ENCODE measurements at places on chromosomes 2 and 18.

GRCh38 chr2:113930448-113930847, 40.6 kb downstream of the ACTR3 start:
- no peak for DNase-seq

DNA sequence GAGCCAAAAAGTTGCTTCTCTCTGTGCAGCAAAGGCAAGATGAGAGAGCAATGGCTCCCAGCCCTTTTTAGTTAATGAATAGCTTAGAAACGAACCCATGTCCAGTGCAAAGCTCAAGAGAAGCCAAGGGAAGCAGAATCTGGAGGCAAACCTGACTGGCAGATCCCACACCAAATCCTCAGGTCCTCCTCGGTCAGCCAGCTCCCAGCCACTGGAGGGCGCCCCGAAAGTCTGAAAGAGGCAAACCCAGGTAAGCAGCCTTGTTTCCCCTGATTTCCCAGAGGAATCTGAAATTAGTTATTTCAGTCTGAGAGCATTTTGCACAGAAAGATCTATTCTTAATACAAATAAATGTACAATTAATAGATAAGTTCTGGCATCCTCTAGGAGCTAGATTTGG, 71.3 kb upstream of the PID1 start:
- peak; percentile 12 for DNase-seq

GRCh38 chr2:54722641-54723040, 821 bp upstream of the EML6 start:
- DNase-seq = peak; percentile 66

- no peak for DNase-seq
Measured at GRCh38 chr2:226631671-226632070, 167.9 kb downstream of the IRS1 start.

GRCh38 chr2:42868874-42869273, 76.5 kb upstream of the HAAO start:
- DNase-seq = no peak

DNA sequence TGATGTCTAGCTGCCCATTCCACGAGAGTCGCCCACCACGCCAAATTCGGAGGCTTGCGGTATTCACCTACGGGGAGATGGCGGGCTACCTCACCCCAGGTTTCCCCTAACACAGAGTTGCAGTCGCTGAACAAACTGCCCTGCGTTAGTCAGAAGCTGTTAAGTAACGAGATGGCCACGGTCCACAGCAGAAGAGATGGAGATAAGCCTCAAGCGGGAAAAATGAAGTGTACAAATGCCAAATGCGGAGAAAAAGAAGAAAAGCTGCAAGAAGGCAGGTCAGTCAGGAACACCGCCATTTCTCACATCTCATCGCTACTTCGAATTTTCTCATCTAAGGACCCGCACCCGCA, 425 bp downstream of the ASB3 start:
- peak; percentile 42 for DNase-seq

GRCh38 chr2:173159791-173160463, 84.3 kb downstream of the MAP3K20 start:
- peak; percentile 91 for DNase-seq

DNA sequence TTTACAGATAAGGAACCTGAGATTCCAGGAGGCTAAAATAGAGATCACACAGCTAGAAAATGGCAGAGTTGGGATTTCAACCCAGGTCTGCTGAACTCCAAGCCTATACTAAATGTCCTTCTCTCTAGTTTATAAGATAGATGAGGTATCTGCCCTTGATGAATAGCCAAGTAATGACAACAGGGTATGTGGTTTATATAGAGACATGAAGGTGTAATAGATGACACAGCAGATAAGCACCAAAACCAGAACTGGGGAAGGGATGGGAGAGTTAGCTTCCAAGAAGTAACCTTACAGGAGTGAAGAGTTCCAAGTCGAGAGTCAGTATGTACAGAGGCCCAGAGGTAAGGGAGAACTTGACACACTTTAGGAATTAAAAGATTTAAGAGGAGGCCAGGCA, 104.7 kb upstream of the UBXN4 start:
- DNase-seq = no peak

DNA sequence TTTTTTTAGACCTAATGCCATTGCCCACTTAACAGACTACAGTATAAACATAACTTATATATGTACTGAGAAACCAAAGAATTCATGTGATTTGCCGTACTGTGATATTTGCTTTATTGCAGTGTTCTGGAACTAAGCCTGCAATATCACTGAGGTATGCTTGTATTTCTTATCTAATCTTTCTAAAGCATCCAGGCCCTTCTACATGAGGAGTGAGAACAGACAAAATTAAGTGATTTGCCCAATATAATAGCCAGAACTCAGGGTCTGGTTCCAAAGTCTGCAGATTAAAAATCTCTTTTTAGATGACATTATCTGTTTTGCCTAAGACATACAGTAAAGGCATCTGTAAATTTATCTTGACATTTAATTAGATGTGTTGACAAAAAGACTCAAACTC, 41.9 kb downstream of the BMPR2 start:
- DNase-seq = no peak

- DNase-seq = peak; percentile 74
Measured at GRCh38 chr2:119888680-119889079, 124.2 kb upstream of the EPB41L5 start.

- peak; percentile 85 for DNase-seq
Measured at GRCh38 chr2:30368258-30368657, 78.8 kb upstream of the LCLAT1 start.

DNA sequence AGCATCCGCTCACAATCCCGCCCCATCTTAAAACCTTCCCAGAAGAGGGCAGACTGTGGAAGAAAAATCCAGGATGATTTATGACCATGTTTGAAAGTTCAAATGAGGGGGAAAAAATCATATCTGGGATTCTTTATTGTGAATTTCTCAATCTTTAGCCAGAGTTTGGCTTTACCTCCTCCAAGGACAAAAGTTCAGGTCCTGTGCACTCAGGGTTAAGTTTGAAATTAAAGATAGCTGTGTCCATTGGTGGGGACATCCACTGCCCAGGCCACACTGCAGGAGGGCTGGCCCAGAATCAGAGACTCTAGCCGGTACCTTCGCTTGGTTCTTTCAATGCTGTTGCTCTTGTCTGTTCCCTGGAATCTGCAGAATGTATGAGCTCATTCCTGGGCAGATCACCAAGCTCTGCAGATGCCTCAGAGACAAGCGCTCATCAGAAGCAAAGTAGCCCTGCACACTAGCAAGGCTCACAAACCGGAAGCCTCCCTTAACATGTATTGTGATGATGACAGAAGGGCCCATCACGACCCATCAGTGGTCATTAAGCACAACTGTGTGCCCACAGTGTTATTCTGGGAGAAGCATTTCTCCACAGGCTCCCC, 375.3 kb upstream of the KLHL29 start:
- peak; percentile 30 for DNase-seq

DNA sequence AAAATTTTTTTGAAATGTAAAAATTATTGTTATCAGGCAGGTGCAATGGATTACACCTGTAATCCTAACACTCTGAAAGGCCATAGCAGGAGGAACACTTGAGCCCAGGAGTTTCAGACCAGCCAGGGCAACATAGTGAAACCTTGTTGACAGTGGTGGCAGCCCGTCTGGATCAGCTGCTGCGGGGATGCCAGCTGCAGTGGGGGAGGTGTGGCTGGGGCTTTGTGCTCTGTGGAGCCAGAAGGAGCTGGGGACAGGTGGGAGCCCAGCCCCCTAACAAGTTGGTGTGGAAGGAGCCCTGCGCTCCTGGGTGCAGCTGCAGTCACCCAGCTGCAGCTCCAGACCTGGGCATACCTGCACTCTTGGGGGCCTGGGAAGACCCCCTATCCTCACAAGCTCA, 182.4 kb upstream of the MC4R start:
- no peak for DNase-seq

- no peak for DNase-seq
Measured at GRCh38 chr2:218925434-218925833, 34.0 kb upstream of the CDK5R2 start.

- DNase-seq = peak; percentile 5
Measured at GRCh38 chr2:143607231-143608062, 478.2 kb downstream of the ARHGAP15 start.

GRCh38 chr2:32068-32467, 14.2 kb downstream of the FAM110C start:
- DNase-seq = no peak

DNA sequence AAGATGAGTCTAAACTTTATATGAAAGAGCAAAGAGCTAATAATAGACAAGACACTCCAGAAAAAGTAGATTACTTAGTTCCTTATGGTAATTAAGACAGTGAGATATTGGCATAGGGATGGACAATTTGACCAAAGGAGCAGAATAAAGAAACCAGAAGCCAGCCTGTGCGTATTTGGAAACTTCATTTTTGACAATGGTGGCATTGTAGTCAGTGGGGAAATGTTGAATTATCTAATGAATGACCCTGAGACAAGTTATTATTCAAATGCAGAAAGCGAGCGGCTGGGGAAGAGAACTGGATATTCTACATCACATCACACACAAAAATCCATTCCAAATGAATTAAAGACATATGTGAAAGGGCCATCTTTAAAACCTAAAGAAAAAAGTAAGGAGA, 144.3 kb downstream of the DTNB start:
- DNase-seq = no peak

- DNase-seq = no peak
Measured at GRCh38 chr2:47508641-47509040, 105.7 kb downstream of the MSH2 start.

DNA sequence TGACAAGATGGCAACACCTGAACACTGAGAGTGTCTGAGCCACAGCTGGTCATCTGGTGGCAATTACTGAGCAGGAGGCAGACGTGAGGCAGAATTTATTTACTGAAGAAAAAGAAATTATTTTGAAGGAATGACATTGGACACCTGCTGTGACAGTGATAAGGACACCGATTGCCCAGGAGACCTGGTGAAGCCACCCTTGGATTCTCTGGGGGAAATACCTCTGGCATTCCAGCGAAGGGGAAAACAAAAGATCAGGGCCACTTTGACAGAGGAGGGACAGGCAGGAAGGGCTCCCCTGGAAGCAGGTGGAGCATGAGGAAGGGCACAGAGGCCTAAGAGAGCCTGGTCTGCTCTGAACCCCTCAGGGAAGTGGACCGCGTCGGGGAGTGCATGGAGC, 85.4 kb upstream of the ALPP start:
- no peak for DNase-seq

GRCh38 chr2:39107156-39107555, 13.7 kb downstream of the SOS1 start:
- peak; percentile 37 for DNase-seq

GRCh38 chr2:126776255-126776654, 120.3 kb downstream of the GYPC start:
- no peak for DNase-seq

- peak; percentile 9 for DNase-seq
Measured at GRCh38 chr2:63424329-63425078, 163.8 kb downstream of the WDPCP start.

GRCh38 chr2:129253461-129253812, 726.0 kb upstream of the RAB6C start:
- no peak for DNase-seq

GRCh38 chr2:12046641-12047040, 300.2 kb downstream of the LPIN1 start:
- peak; percentile 86 for DNase-seq

GRCh38 chr2:14081521-14081920, 551.0 kb upstream of the LRATD1 start:
- DNase-seq = no peak

DNA sequence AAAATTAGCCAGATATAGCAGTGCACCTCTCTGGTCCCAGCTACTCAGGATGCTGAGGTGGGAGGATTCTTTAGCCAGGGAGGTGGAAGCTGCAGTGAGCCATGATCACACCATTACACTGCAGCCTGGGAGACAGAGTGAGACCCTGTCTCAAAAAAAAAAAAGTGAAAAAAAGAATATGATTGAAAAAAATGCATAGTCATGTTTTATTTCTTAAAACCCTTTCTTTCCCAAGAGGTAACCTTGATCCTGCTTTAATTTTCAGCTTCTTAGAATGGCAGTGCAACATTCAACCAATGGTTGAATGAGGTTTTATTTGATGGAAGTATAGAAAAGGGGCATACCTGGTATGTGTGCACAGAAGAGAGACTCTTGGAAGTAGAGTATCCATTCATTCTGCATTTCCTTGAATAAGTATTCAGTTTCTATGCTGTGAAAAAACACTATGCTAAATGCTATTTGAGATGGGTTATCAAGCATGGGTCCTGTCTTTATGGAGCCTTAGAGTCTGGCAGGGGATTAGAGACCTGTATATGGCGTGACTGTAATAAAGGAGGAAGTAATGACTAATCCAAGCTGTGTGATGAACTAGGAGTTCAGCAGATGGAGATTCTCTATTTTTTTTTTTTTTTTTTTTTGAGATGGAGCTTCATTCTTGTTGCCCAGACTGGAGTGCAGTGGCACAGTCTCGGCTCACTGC, 146.3 kb downstream of the WDSUB1 start:
- peak; percentile 71 for DNase-seq

DNA sequence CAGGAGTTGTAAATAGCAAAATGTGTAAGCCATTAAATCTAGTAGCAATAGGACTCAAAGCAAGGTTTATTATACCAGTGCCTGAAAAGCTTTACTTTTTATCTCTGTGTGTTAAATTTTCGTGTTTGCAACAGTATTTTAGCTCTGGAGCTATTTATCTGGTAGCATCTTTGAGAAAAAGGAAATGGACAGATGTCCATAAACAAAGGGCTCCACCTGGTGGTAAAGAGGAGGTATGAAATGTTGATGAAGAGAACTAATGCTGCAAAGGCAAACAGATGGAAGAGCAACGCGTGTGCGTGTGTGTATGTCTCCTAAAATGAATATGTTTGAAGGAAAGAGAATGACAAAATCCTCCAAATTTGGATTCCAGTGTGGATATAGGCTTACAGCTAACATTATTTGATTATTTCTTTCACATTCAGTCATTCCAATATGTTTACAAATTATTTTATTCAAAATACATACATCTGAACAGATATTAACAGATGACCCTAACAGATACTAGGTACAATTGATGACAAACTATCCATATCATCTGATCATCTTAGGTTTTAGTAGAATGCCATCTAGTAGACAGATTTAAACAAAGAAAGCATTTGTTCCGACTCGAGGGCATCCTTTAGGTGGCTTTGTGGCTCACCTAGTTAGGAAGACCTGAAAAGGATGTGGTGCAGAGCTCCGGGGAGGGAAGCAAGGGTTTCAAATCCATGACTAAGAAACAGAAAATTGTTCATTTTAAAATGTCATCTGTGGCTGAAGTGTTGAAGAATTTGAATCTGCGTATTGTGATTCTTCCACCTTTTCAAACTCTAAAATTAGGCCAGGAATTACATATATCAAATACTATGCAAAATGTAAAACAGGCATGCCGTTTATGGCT, 383.3 kb downstream of the MTX2 start:
- peak; percentile 60 for DNase-seq

GRCh38 chr2:24220554-24221291, 45.9 kb downstream of the FAM228A start:
- DNase-seq = no peak

Measured in GM03348 (cell line).